ENCODE measurements at places on chromosomes 13 and 19.

DNA sequence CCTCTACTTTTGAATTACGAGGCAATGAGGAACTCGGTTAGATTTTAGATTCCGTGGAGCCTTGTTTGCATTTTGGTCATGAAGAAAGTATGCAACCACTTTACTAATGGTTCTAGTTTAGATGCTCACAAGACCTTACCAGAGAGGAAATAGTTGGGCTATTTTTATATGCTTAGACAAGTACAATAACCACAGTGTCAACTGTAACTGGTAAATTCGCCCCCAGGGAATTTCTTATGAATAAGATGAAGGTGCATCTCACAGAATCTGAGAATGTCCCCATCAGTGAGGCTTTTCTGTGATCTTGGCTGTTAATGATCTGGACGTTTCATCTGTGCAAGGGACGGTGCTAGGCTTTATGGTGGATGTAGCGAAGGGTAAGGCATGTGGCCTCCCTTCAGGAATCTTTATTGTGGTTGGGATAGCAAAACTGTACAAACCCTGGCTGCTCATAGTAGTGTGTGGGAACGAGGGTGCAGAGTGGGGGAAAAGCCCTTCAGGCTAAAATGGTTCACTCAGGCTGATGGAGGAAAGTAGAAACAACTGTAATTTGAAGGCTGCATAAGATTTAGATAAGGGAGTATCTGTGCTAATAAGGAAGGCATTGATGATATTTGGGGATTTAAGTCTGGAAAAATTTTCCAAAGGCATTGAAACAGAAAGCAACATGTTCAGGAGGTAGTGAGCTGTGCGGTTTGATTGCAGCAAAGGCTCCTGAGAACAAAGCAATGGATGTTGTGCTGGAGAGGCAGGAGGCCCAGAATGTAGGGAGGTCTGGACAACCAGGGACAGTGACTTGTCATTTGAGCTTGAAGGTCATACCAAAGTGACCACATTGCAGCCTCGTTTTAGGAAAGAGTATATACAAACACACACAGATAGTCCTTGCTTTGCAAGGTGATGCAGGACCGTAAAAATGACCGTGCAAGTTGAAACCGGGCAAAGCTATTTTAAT, 28.4 kb downstream of the UBAC2 start:
- DNase-seq = peak; percentile 84

- no peak for DNase-seq
Measured at GRCh38 chr19:9061879-9062278, 25.0 kb upstream of the OR1M1 start.

- DNase-seq = no peak
Measured at GRCh38 chr19:1000591-1001537, 645 bp downstream of the GRIN3B start.

DNA sequence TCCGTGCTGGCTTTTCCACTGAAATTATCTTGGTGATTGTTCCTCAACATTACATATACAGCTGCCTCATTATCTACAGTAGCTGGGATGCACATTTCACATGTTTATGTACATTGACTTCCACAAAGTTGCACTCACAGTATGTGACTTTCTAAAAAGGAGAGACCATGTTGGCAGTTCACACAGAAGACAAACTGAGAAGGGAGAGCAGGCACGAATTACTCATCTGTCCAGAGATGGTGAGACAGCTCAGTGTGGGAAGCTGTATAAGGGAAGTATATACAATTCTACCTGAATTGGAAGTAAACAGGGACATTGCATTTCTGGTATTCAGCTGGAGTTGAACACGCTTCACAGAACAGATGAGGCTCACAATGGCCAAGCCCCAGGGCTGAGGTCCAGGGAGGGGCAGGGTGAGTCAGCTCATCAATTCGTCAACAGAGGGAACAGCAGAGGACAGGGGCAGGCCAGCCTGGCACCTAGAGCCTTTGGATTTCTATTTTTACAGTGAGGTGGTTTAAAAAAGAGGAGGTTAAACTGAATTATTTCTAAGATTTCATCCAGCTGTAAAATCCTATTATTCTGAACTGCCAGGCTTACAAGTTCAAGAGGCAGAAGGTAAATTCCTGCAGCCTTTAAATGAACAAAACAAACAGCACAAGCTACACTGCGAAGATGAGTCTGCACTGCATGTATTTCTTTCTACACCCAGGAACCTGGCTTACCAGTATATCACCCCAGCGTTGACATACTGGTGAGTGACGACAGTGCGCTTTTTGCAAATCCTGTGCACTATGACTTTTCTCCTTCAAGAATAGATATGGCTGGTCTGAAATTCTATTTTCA, 9.8 kb downstream of the PARP4 start:
- no peak for DNase-seq

- DNase-seq = no peak
Measured at GRCh38 chr19:54916822-54917221, 10.9 kb downstream of the NCR1 start.

DNA sequence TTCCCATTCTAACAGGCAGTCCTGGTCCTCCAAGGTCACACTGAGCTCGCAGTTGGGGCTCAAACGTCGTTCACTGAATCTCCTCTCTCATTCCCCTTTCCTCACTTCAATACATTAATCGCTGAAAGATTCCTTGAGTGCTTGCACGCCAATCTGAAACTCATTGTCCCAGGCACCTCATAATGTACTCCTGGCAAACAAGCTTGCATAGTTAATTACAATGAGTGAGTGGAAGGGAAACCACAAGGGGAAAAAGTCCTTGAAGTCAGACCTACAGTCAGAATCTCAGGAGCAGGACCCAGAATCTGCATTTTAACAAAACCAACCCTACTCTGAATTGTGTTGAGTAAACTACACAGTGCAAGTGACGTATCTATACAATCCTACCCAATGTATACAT, 86.9 kb downstream of the CRYL1 start:
- no peak for DNase-seq

GRCh38 chr19:57682226-57682766, 519 bp downstream of the ZNF551 start:
- DNase-seq = no peak

GRCh38 chr13:32956595-32956933, 59.7 kb upstream of the KL start:
- no peak for DNase-seq

DNA sequence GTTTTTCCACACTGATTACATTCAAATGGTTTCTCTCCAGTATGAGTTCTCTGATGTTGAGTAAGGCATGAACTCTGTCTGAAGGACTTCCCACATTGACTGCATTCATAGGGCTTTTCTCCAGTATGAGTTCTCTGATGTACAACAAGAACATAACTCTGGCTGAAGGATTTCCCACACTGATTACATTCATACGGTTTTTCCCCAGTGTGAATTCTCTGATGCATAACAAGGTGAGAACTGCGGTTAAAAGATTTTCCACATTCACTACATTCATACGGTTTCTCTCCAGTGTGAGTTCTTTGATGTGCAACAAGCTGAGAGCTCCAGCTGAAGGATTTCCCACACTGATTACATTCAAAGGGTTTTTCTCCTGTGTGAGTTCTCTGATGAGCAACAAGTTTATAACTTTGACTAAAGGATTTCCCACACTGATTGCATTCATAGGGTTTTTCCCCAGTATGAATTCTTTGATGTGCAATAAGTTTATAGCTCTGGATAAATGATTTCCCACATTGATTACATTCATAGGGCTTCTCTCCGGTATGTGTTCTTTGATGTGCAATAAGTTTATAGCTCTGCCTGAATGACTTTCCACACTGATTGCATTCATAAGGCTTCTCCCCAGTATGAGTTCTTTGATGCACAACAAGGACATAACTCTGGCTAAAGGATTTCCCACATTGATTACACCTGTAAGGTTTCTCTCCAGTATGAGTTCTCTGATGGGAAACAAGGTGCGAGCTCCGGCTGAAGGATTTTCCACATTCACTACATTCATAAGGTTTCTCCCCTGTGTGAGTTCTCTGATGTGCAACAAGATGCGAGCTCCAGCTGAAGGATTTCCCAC, 23.5 kb downstream of the ZNF180 start:
- no peak for DNase-seq

GRCh38 chr19:44869733-44870470, 21.2 kb upstream of the TOMM40 start:
- no peak for DNase-seq

GRCh38 chr13:74003374-74003773, 130.8 kb downstream of the KLF12 start:
- no peak for DNase-seq

DNA sequence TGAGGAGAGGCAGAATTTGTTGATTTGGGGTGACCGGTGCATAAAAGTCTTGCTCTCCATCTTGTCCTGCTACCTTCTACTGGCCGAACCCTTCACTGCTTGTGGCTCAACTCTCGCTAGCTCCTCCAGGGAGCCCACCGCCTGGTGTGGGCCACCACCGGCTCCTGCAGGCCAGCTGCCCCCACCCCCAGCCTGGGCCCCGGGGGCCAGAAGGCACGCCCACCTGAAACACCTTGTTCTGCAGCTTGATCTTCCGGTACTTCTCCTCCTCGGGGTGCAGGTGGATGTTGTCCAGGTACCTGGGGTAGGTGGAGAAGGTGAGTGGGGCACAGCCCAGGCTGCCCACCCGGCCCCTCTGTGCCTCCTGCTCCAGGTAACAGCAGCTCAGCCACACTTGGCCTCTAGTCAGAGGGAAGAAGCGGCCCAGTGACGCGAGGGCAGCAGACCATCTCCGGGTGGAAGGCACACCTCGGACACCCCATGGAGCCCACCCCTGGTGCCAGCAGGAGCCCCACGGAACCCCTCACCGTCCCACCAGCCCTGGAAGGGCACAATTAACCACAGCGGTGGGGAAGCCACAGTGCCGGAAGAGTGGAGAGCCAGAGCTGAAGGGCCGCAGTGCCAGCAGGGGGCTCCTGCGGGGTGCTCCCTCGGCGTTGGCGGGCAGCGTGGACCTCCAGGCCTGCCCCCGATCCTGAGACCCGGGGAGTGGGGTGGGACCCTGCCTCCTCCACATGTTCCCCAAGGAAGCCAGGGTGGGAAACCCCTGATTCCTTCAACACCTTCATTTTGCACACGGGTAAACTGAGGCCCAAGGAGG, 10.1 kb downstream of the UBXN6 start:
- DNase-seq = no peak

DNA sequence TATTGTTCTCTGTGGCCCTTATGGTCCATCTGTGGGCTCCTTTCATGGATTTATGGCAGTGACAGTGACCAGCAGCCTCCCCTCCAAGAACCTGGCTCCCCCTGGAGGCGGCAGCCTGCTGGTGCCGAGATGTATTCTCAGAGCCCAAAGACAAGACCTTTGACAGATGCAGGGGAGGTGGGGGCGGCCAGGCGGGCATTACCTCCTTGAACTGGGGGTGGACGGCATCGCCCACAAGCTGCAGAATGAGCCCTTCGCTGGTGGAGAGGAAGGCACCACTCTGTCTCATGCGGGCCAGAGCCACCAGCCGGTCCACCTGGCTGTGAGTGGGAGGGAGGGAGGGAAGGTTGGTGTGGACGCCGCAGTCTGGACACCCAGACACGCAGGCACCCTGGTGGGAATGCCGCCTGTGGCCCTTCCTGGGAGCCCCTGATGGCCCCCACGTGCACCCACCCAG, 6.6 kb downstream of the ISOC2 start:
- no peak for DNase-seq

GRCh38 chr19:38190793-38191192, 33.2 kb downstream of the DPF1 start:
- DNase-seq = no peak

- no peak for DNase-seq
Measured at GRCh38 chr13:61700620-61701019, 285.0 kb upstream of the PCDH20 start.

DNA sequence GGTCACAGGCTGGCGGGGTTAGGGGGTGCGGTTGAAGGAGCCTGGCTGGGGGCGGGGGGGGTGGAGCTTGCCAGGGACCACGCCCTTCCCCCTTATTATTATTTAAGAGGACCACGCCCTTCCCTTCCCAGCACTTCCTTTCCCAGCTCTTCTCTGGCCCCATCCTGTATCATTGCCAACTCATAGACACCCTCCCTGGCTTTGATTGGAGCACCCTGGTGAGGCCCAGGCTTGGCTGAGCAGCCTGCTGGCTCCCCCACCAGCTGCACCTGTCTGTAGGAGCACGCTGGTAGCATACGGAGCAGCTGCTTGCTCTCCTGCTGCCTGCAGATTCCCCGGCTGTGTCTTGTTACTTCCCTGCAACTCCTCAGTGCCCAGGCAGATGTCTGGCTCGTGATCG, 62.5 kb upstream of the PDX1 start:
- no peak for DNase-seq

GRCh38 chr19:3817761-3818160, 31.6 kb upstream of the MATK start:
- no peak for DNase-seq

GRCh38 chr19:406971-407510, 1.9 kb downstream of the C2CD4C start:
- no peak for DNase-seq

GRCh38 chr13:97371486-97372109, 62.4 kb upstream of the RAP2A start:
- no peak for DNase-seq

- no peak for DNase-seq
Measured at GRCh38 chr19:33436360-33437345, 63.1 kb downstream of the CEBPG start.

DNA sequence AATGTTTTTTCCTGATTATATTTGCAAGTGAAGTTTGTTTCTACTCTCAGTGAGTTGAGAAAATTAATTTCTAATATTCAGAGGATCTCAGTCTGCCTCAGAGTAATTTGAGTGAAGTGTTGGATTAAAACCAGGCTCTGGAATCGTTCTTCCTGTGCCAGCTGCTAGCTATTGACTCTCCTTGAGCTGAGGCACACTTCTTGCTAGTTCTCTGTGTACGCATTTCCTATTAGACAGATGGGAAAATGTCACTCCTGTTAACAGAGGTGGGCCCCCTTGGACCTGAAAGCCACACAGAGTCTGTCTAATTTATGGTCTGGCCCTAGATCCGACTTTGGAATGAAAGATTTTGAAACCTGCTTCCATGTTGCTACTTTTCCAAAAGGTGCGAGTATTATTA, 107.6 kb upstream of the RNF113B start:
- no peak for DNase-seq

DNA sequence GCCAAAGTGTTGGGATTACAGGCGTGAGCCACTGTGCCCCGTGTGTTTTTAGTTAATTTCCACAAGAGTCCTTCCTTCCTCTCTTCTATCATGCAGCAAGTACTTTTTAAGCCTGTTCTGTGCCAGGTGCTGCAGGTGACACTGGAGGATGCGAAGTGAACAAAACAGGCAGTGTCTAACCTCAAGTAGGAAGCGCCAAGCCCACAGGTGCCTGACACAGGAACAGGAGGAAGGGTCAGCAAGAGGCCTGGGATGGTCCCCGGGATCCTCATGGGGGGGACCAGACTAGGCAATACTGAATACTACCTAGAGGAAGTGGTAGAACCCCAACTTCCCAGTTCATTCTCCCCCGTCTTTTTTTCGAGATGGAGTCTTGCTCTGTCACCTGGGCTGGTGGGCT, 1.8 kb upstream of the CALR start:
- DNase-seq = no peak

GRCh38 chr19:1469255-1470054, 9.6 kb downstream of the C19orf25 start:
- no peak for DNase-seq

Data from BJ (cell line).